SIG-M5 (cell line): ENCODE measurements at places on chromosomes 11 and 22.

DNA sequence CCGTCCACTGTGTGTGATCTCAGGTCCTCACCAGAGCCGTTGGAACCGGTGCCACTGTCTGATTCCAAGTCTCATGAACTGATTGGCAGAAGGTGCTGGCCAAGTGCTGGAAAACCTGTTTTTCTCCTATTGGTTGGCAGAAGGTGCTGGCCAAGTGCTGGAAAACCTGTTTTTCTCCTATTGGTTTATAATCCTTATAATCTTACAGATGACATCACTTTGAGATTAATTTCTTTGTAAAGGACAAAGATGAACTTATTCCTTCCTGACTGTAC, 1106.3 kb downstream of the BRD1 start:
- no peak for DNase-seq

- no peak for DNase-seq
These were observed 108.7 kb upstream of the PITPNB start for GRCh38 chr22:28027453-28028448.

GRCh38 chr11:14980854-14981253, 8.7 kb upstream of the CALCA start:
- no peak for DNase-seq

- no peak for DNase-seq
These were observed 1240.7 kb downstream of the FAM181B start for GRCh38 chr11:81492923-81493445.

- no peak for DNase-seq
These were observed 32.9 kb upstream of the TECTA start for GRCh38 chr11:121067962-121068647.

DNA sequence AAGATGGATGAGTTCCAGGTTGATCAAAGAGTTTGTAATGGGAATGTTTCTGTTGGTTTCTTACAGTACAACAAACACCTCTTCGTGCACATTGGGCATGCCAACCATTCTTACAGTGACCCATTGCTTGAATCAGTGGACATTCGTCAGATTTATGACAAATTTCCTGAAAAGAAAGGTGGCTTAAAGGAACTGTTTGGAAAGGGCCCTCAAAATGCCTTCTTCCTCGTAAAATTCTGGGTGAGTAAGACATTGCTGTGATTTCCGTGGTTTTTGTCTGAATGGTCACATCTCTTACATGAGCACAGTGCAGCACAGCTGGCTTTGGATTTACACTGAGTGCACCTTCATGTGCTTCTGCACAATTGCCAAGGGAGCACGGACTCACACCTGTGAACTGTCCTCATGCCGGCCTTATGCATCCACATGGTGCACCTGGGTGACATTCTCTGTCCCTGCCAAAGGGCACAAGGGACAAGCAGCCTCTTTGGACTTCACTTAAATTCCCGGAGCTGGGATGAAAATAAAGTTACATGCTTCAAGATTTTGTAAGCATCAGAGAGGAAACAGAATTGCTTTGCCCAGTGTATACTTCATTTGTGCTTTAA, 107.1 kb upstream of the RASSF10 start:
- no peak for DNase-seq

- no peak for DNase-seq
These were observed 42.9 kb downstream of the PC start for GRCh38 chr11:66915046-66915832.

- no peak for DNase-seq
These were observed 88.4 kb upstream of the GNAZ start for GRCh38 chr22:22981670-22982571.

- no peak for DNase-seq
These were observed 31.5 kb downstream of the SHISA8 start for GRCh38 chr22:41883400-41883799.

GRCh38 chr11:18193010-18193409, 20.4 kb downstream of the MRGPRX4 start:
- DNase-seq: no peak

DNA sequence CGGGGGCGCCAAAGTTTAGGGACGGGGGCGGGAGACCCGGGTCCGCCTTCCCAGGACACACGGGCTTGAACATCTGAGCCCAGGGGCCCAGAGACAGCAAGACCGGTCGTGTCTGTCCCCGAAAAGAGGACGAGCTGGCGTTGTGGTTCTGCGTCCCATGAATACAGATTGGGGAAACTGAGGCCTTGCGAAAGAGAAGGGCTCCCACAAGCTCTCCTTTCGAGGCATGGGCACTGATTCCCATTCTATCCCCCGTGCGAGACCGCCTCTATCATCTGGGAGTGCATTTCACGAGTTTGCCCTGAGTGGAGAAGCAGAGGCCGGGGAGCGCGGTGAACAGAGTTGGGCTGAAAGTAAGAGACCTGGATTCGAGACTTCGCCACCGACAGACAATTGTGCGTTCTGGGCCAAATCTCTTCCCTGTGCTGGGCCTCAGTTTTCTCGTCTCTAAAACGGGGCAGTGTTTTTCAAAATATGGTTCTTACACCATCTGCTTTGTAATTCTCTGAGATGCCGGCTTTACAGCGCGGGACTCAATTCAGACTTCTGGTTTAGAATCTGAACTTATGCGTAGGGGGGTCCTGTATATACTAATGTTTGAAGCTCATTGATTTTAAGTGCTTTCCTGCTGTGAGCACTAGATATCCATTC, 471 bp downstream of the RNF185 start:
- DNase-seq: no peak

DNA sequence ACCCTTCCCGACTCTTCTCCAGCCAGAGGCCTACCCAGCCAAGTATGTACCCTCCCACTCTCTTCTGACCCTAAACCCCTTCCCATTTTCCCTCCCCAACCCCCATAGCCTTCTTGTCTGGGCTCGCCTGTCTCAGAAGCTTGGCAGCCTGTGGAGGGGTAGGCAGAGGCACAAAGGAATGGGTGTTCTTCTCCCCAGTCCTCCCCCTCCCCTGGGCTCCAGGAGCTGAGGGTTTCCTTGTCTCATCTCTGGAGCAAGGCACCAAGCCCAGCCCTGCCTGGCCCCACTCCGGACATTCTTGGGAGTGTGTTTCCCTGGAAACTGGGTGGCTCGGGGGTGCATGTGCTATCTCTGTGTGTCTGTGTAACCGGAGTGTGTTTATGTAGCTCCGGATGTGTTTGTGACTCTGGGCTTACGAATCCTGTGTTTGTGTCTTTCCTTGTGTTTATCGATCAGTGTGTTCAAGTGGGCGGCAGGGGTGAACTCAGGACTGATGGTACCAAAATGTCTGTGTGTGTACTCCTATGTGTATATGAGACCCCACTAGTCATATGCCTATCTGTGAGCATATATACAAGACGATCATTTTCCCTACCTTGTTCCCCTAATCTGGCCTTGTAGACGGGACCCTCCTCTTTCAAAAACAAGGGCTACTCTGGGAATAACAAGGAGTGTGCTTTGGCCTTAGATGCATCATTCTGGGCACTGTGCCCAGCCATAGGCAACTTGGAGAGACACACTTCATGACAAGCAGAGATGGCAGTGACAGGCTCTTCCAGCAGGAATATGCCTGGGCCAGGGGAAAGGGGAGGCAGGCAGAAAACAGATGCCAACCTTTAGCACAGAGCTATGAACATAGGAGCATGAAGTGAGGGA, 10.9 kb downstream of the PHLDB1 start:
- DNase-seq: no peak

GRCh38 chr11:4059424-4059823, 35.2 kb upstream of the RRM1 start:
- DNase-seq: no peak

GRCh38 chr11:108872781-108873291, 208.0 kb downstream of the DDX10 start:
- DNase-seq: no peak

DNA sequence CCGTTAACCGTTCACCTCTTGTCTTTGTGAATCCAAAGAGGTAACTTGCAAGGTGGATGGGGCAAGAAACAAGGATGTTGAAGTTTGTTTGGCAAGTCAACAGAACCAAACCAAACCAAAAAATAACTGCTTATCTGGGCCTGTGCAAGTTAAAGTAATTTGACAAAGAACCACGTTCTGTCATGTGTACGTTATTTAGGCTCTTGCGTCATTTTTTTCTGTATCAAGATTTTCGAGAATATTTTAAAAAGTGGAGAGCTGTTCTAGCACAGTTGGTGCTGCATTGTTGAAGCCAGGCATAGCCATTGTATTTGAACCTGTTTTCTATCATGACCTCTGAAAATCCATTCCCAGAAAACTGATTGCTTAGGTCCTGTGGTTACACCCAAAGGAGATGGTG, 55.1 kb downstream of the PARVA start:
- no peak for DNase-seq

DNA sequence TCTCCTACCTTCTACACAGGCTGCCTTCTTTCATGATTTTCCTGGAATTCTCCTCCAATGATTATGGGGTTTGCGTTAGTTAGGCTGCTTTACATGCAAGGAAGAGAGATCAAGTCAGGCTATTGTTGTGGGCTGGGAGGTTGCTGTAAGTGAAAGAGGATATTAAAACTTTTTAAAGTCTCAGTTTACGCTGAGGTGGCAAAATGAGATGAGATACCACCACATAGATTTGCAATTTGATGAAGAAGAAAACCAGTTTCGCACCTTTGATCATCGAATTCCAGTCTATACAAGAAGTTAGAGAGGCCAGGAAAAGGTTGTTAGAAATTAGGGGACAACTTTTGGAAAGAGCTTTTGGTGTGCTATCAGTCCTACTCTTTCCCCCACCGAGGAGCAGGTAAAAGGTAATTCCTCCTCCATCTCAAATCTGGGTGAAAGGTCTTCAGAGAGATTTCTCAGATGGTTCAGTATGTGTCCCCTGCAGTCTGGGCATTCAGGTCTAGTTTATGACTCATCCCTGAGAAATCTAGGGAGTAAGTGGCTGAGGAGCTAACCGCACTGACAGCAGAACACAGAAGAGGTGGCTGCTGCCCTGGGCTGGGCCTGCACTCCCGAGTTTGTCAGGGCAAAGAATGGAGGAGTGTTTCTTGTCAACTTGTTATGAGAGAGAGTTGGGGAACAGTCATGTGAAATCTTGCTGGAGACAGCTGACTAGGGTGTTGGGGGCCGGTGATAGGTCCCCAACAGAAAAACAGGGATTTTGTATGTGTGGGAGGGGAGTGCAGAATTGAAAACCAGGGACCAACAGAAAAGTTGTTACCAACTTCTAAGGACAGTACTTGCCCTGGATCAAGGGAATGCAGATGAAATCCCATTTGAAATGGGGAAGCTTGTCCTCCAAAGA, 34.7 kb downstream of the CCDC83 start:
- DNase-seq: no peak

- no peak for DNase-seq
These were observed 14.3 kb upstream of the FGF19 start for GRCh38 chr11:69718147-69718546.

DNA sequence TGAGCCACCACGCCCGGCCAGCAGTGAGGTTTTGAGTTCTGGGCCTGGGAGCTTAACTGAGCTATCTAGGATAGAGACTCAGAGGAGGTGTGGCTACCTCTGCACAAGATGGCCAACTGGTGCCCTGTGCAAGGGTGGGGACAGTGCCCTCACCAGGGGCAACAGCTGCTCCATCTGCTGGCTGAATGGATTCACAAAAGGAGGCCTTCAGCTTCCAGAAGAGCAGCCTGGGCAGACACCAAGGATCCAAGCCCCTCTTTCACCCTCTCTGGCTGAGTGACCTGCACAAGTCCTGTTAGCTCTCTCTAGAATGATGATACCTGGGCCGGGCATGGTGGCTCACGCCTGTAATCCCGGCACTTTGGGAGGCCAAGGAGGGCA, 33.5 kb upstream of the BAIAP2L2 start:
- no peak for DNase-seq

DNA sequence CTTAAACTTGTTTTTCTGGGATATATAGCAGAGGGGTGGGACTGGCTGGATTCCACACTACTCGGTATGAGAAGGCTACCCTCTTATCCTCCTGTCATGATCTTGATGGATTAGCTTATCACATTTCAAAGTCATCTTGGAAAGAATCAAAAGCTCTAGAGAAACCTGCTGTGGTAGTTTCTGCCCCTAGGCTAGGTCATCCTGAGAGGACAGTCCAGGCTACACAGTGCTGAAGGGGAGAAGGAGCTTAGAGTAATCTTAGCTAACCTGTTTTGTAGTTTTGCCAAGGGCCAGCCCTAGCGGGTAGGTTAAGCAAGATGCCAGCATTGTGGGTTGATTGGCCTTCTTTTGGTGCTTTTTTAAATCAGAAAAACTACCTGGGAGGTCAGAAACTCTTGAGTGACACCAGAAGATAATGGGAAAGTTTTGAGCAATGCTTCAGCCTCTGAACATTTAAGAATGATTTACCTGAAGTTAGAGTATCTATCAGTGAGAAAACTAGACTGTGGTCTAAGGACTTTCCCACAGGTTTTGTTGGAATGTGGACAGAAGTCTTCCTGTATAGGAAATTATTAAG, 21.3 kb downstream of the PIWIL4 start:
- no peak for DNase-seq

GRCh38 chr11:74937696-74938475, 11.0 kb downstream of the XRRA1 start:
- DNase-seq: no peak

- DNase-seq: no peak
These were observed 97.7 kb downstream of the RBFOX2 start for GRCh38 chr22:35930933-35931332.

DNA sequence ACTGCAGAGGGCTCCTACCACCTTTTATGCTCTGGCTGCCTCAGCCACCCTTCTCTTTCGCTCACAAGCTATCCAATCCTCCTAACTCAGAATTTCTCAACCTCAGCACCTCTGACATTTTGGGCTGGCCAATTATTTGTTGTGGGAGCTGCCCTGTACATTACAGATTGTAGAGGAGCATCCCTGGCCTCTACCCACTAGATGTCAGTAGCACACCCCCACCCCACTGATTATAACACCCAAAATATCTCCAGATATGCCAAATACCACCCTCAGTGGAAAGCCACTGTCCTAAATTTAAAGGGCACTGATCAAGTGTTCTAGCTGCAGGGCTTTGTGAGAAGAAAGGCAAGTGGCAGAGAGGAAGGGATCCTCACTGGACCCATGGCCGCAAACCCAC, 443.1 kb downstream of the SOX6 start:
- DNase-seq: no peak

- DNase-seq: no peak
These were observed 370.2 kb upstream of the CHORDC1 start for GRCh38 chr11:90593099-90593498.

- no peak for DNase-seq
These were observed 39.5 kb downstream of the COPB1 start for GRCh38 chr11:14460147-14460546.

GRCh38 chr11:16096336-16096735, 260.0 kb downstream of the SOX6 start:
- DNase-seq: no peak

DNA sequence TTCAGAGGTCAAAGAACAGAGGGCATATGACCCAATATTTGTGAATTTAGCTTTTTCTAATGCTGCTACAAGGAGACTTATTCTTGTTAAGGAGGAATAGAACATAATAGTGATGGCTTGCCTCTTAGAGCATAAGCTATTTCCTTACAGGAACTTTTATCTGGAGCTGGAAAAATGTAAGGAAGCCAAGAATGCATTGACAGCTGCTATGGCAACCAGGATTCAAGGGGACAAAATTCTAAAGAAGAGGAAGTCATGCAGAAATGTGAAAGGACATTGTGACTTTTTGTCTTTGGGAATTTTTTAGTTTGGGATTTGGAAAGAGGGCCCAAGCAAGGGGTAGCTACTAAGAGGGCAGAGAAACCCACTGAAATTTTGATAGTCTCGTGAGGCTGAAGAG, 51.1 kb downstream of the EHF start:
- no peak for DNase-seq
